ENCODE measurements at places on chromosomes 7 and 10.

GRCh38 chr10:121437596-121437995 is 160.6 kb downstream of the FGFR2 start:
- peak; percentile 38 for DNase-seq

DNA sequence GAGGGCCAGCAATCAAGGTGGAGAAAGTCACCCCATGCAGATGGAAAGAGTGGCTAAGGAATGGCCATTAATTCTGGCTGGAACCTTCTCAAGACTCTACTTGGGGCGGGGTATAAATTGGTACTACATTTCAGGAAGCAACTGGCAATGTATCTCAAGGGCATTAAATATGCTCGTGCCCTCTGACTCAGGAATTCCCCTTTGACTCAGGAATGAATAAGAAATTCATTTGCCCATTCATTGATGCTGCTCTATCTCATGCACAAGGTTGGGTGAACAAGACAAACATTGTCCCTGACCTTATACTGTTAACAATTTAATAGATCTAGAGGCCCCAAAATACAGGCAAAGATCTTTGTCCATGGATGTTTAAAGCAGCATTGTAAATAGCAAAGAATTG is 188.1 kb downstream of the MYOF start:
- no peak for DNase-seq

- no peak for DNase-seq
These were observed 39.5 kb downstream of the AGK start for GRCh38 chr7:141590666-141591065.

DNA sequence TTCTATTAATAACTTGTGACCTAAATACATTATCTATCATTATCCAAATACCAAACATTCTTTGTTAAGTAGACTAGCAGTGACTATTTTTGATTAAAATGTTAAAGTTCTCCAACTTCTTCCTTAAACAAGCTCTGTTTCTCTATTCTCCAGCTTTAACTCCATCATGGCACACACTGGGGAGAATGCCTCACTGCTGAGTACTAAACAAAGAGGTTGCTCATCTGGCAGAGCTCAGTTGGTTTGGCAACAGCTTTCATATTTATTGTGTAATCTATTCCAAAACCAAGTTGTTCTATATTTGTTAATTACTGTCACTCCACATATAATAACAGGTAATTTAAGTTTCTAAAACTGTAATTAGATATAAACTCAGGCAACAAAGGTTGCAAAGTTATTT is 89.6 kb downstream of the USP6NL start:
- no peak for DNase-seq

DNA sequence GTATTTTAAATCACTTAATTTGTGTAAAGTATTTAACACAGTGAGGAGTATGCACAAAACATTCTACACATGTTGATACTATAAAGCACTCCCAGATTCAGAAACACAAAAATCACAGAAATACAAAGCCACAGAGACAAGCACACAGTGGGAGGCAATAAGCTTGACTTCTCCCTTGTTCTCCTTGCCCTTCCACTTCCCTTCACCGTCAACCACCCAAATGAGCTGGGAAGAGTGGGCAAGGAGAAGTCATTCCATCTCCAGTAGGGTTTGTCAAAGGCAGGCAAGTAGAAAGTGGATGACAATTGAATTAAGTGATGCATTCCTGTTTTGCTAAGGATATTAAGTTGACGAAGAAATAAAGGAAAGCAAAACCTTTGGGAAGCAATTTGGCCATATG is 4.2 kb upstream of the TMEM139 start:
- no peak for DNase-seq

- DNase-seq: peak; percentile 85
These were observed 3.7 kb upstream of the IFIT1B start for GRCh38 chr10:89373916-89374711.

DNA sequence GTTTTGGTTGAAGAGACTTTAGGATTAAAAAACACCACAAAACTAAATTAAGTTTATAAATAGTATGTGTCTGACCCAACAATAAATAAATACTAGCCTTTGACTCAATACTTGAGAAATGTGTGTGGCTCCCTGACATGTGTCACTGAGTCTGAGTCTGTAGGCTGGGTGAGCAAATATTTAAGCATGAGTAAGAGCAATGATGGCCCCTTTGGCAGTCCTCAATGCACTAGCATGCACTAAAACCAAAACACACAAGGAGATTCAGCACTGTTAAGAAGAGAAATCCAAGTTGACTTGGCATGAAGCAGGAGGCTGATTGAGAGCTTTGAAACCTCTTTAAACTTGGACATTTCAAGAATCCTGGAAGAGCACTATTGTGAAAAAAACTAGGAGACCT is 37.1 kb downstream of the CCDC71L start:
- peak; percentile 87 for DNase-seq

DNA sequence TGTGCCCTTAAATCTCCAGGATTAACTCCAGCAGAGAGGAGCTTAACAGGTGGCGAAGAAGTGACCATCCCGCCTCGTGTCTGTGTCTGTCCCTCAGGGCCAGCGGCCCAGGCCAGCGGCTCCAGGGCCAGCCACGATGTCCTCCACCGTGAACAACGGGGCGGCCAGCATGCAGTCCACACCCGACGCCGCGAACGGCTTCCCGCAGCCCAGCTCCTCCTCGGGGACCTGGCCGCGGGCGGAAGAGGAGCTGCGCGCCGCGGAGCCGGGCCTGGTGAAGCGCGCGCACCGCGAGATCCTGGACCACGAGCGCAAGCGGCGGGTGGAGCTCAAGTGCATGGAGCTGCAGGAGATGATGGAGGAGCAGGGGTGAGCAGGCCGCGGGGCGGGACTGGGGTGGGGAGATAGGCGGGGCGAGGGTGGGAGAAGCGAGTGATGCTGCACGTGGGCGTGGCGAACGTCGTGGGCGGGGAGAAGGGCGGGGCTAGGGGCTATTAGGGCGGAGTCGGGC is 33.3 kb downstream of the SRRM3 start:
- DNase-seq: peak; percentile 85

DNA sequence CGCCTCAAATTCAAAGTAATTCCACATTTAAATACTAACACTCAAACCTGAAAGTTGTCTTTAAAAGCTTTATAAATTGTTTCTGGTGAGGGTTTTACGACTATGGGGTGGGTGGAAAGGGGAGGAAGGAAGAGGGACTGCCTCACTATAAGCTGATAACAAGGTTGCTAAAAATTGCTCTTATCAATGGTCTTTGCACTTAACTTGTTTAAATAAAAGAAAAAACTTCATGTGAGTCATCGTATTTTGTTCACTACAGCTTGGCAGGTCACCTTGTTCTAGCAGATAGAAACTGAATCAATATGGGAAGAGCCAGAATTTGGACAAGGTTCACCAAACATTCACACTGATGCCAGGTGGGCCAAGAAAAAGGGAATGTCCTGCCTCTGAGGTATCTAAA is 129.2 kb downstream of the TES start:
- no peak for DNase-seq

DNA sequence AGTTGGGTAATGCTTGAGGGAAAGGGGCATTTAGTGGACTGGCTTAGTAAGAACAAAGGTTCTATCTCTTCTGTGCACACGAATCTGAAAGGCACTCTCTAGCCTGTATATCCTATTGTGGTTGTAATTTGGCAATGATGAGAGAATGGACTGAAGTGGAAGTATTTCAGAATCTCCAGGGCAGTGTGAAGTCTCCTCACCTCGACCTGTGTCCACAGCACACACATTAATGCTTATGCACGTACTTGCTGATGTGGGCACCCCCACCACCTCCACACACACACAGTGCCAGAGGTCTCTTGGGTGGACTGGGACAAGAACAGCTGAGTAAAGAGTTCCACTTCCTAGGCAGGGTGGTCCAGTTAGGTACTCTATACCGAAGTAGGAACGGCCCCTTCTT is 6.9 kb downstream of the SMC3 start:
- DNase-seq: no peak

GRCh38 chr7:92722541-92722940 is 113.8 kb downstream of the CDK6 start:
- DNase-seq: no peak

- no peak for DNase-seq
These were observed 94.9 kb downstream of the GPR26 start for GRCh38 chr10:123761038-123761428.

DNA sequence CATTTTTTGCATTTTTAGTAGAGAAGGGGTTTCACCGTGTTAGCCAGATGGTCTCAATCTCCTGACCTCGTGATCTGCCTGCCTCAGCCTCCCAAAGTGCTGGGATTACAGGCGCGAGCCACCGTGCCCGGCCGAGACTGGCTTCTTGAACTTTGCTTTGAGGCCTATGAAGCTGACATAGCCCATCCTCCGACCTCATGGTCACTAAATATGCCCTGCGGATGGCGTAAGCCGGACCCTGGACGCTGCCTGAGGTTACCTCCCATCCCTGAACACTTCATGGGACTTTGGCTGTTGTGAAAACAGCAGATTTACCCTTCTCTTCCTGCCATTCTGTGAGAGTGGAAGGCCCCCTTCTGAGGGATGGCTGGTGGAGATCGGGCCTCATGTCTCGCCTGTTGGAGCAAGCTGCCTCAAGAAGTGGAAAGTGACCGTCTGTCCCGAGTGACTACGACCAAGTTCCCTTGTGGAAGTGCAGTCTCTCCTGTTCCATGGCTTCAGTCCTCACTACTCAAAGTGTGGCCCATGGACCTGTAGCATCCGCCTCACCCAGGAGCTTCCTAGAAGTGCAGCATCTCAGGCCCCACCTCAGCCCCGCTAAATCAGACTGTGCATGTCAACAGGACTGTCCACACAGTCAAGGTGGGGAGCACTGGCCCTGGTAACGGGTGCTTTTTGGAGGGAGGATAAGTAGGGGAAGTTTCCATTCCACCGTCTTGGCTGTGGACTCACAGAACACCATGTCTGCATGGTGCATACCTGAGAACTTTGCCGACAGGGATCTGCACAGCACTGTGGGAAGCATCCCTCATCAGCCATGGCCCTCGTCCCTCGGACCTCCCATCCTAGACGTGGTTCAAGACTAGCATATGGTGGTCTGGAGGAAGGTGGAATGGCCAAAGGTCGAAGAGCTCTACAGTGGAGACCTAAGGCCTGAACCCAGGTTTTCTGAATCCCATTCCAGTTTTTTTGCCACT is 210.5 kb upstream of the SHH start:
- no peak for DNase-seq

GRCh38 chr7:101912716-101913110 is 95.3 kb downstream of the CUX1 start:
- DNase-seq: no peak

- no peak for DNase-seq
These were observed 61.3 kb downstream of the FOXL3 start for GRCh38 chr7:351256-351655.

GRCh38 chr7:6228361-6229229 is 43.8 kb downstream of the CYTH3 start:
- peak; percentile 48 for DNase-seq

- DNase-seq: no peak
These were observed 21.2 kb downstream of the PDE1C start for GRCh38 chr7:32048970-32049491.

DNA sequence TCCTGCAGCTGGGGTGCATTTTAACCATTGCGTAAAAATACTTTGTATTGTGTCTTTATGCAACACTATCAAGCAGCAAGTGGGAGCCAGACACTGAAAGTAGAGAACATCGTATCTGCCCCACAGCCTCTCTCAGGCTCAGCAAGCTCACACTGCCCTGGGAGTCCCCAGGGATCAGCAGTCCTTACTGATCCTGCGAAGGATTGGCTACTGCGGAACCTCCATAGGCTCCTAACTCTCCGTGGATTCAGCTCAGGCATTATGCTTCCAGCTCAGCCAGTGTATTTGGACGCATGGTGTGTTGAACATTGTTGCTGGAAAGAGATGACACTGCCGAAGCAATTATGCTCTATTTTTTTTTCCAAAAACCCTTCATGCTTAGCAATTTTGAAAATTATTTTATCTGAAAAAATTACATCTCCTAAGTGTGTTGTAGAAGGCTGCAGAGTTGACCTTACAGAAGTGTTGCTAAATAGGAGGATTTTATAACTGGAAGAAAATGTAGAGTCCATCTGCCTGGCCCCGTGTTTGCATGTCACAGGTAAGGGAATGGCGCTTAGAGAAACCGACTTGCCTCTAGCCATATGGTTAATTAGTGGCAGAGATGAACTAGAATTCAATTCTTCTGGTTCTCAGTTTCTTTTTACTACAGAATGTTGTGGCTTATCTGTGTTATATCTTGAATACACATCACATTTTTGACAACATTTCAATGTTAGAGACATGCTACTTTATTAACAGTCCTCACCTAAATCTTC is 276.4 kb upstream of the COBL start:
- no peak for DNase-seq
